OCI-LY7 (cell line): ENCODE measurements at places on chromosomes 13 and 19. TPM values are rescaled to one million over a fixed set of nuclear protein-coding genes. Genes with fewer than 3 reads are reported as not detected.

Gene FUT6
- total RNA-seq, result not detected in 2 replicates

- peak; percentile 13 for DNase-seq
Measured at GRCh38 chr19:7152568-7152967, 83.1 kb downstream of the ZNF557 start.

DNA sequence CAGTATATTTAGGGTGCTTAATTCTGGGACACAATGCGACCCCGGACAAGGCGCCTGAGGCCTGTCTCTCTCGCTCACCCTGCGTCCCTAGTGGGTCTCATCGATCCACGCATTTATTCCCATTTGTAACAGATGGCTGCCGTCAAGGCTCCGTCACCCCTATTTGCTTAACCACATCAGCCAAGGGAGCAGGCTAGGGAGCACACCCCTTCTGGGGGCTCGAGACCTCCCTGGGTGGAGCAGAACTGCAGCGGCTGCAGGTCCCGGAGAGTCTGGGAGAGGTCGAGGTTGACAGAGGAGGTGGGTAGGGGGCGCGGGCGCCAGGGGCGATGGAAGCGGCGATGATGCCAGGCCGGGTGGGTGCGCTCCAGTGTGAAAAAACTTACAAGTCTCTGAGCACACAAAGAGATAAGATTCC is 507 bp downstream of the ALG5 start:
- DNase-seq, result peak; percentile 29

DNA sequence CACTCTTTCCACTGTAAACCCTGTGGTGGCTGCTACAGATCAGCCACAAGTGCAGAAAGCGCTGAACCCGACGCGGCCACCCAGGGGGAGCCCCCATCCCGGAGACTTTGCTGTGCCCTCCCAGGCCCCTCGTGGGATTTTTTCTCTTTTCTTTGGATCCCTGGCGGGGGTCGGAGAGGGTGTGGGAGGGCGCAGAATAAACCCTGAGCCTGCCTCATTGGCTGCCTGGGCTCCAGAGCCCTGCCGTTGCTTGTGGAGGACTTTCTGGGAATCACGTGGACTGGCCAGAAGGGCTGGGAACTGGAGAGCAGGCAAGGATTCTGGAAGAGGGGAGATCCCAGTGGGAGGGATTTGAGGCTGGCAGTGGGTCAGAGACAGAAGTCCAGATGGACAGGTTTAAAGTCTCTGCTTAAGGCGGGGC is 24.9 kb downstream of the GADD45B start:
- DNase-seq, result no peak

Gene ZNF787
- total RNA-seq, result 31.7 and 35.6 TPM in 2 replicates

- DNase-seq, result no peak
Measured at GRCh38 chr19:2330255-2330631, 1.8 kb downstream of the SPPL2B start.

GRCh38 chr13:69857183-69857821 is 250.3 kb upstream of the ATXN8OS start:
- DNase-seq, result peak; percentile 63

DNA sequence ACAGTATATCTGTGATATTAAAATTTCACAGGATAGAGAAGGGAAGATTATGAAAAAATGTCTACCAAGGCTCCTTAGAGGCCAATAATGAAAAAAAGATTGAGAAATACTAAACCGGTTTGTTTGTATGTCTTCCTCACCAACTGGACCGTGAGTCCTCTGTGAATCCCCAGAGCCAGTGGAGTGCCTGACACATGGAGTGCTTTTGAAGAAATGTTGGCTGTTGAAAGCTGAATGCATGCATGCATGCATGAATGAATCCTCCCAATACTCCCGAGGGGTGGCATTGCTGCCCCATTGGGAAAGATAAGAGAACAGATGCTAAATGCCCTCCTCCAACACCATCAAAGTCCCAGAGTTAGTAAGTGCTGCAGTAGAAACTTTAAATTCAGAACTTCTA is 152.7 kb upstream of the SERP2 start:
- DNase-seq, result no peak

Gene PODNL1
- 0.20 TPM in 1 of 2 replicates, not detected in the other for total RNA-seq

DNA sequence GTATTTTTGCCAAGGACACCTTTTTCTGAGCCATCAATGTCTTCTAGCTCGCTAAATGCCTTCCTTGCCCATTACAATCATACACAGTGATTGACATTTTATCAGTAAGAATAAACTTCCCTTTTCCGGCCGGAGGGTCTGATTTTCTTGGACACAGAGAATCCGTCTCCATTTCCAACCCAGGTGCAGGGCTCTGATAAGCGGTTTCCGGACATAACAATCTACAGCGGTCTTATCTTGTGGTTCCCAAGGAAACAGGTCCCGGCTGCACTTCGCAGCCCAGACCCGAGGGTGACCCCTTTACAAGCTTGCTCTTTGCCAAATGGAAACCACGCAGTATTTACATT is 5.1 kb upstream of the ZNF77 start:
- peak; percentile 59 for DNase-seq

Gene GPR108
- 63.2 and 73.2 TPM in 2 replicates for total RNA-seq

DNA sequence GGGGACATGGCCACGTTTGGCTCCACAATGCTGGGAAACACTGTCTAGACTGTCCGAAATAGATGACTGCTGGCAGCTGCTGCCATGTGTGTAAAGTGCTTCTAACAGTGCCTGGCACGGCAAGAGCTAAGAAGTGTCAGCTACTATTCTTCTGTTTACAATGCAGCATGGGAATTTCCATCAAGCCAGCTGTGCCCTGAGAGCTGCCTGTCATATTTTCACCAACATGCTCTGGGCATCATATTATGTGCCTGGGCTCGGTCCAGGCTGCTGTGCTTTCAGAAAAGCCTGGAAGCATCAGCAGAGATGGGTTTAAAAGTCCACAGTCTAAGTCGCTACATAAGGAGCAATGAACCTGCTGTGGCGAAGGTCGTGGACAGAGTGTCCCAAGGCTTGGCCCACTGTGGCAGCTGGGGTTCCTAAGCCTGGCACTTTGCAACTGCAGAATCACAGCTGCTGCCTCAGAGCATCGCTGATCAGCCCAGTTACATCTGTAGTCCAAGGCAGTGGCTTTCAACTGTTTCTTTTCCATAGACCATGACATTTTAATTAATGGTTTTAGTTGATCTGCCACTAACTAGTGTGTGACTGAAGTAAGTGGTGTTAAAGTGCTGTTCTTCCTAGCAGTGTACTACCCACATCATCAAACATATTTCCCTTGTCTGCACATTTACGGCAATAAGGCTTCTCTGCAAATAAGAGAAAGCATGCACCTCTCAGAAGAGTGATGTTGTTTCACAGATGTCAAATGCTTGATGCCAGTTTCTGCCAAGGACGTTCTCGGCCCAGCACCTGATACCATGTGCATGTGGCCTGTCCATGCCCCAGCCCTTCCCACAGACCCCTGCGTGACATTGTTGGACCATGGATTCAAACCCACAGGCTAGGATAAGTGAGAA is 95.7 kb upstream of the C1QTNF9B start:
- no peak for DNase-seq

Gene COX7A1
- total RNA-seq, result not detected in 2 replicates

DNA sequence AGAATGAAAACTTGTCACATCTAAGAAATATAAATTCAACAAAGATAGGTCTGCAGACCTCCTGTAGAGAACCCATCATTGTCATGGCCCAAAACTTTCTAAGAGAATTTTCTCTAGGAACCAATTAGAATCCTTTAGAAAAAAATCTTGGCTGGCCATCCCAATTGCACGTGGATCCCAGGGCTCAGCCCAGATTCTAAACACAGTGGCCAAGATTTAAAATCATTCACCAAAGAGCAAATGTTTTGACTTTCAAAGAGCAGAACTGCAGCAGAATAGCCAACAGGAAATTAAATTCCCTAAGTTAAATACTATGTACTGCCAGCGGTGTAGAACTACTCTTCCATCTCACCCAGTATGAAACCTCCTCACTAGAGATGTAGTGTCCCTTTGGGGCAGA is 21.3 kb downstream of the IPO5 start:
- DNase-seq, result no peak

DNA sequence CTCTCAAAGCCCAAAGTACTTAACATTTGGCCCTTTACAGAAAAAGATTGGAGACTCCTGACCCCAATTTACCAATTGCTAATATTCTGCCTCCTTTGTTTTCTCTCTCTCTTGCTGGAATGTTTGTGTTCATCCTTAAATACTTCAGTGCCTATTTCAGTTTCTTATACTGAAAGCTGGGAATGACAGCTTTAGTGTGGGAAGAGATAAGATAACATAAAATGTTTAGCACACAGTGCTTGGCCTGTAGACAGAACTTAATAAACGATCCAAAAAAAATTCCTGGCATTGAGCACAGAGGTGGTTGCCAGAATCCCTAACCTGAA is 3.0 kb upstream of the PLEKHF1 start:
- no peak for DNase-seq

GRCh38 chr19:460877-461720 is at the start of gene SHC2:
SHC2 (minus strand) TSS chr19:461033; CDS start chr19:460996, 37 bp downstream.
- no peak for DNase-seq

- no peak for DNase-seq
Measured at GRCh38 chr13:101082441-101082840, 333.9 kb downstream of the NALCN start.

- no peak for DNase-seq
Measured at GRCh38 chr19:12727745-12728433, 4.2 kb upstream of the TNPO2 start.

Gene RNF113B
- total RNA-seq, result not detected in 2 replicates

DNA sequence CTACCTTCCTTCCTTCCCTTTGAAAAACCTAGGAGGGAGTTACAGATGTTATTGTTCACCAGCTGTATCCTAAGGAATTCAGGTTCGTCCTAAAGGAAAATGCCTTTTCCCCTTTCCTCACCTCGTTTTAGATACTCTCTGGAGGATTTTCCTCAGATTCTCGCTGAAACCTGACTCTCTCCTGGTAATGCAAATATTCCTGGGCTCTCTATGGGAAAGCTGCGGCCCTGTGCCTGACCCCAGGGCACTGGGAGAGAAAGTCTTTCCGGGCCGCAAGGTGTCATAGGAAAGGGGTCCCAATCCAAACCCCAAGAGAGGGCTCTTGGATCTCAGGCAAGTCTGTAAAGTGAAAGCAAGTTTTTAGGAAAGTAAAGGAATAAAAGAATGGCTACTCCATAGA is 13.1 kb upstream of the OR1M1 start:
- DNase-seq, result no peak

- no peak for DNase-seq
Measured at GRCh38 chr19:3538965-3539755, at the start of gene TEKTIP1. TEKTIP1 (plus strand) TSS chr19:3539174; CDS start chr19:3539178, 4 bp downstream.

- no peak for DNase-seq
Measured at GRCh38 chr13:33168321-33168960, 117.1 kb downstream of the STARD13 start.

Gene PSG3
- total RNA-seq, result not detected in 2 replicates

Gene SYT3
- total RNA-seq, result 0.17 and 0.33 TPM in 2 replicates

- no peak for DNase-seq
Measured at GRCh38 chr19:40960780-40961179, 30.3 kb upstream of the CYP2B6 start.

Gene SHC2
- 0.48 and 0.65 TPM in 2 replicates for total RNA-seq

Gene ZNF844
- 7.7 and 9.3 TPM in 2 replicates for total RNA-seq

DNA sequence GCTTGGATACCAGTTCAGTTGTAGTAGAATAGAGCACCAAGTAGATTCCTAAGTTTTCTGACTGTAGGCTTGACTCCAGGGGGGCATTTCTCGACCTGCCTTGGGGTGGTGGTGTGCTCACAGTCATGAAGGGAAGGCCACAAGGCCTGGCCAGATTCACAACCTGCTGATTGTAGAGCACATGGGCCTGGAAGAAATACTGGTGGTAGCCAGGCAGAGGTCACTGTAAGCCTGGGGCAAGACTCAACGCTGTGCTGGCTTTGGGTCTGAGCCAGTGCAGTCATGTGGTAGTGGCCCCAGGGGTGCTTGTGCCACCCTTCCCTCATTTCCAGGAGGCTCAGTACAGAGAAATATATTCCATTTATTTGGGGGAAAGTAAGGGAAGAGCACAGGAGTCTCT is 832.3 kb upstream of the SLC10A2 start:
- DNase-seq, result no peak

Gene KLHL1
- not detected in 2 replicates for total RNA-seq

- DNase-seq, result peak; percentile 75
Measured at GRCh38 chr13:41905600-41906254, 55.2 kb downstream of the VWA8 start.

- DNase-seq, result no peak
Measured at GRCh38 chr13:25761041-25761440, 290.8 kb downstream of the SHISA2 start.

Gene CEACAM21
- 52.5 and 56.0 TPM in 2 replicates for total RNA-seq

Gene SYNGR4
- total RNA-seq, result 1.0 and 1.2 TPM in 2 replicates

DNA sequence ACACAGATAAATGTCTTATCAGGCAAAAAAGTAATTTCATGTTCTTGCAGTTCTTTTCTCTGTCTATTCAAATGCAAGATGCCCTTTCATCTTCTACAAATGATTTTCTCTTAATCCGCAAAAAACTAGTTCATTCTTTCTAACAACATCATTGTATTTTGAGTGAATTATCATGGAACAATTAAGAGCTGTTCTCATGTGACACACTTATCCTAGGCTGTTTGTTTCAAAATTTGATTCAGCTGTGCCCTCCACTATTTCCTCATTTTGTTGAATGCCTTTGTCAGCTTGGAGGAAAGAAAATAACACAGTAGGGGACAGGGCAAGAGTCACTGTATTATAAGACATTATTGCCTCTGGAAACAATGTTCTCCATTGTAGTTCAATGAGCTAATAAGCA is 396.9 kb downstream of the KCTD12 start:
- no peak for DNase-seq

- no peak for DNase-seq
Measured at GRCh38 chr13:32840989-32841713, 175.1 kb upstream of the KL start.

- no peak for DNase-seq
Measured at GRCh38 chr19:47498561-47498960, 14.5 kb upstream of the KPTN start.

- DNase-seq, result peak; percentile 85
Measured at GRCh38 chr13:51584731-51585672, 740 bp downstream of the WDFY2 start.

DNA sequence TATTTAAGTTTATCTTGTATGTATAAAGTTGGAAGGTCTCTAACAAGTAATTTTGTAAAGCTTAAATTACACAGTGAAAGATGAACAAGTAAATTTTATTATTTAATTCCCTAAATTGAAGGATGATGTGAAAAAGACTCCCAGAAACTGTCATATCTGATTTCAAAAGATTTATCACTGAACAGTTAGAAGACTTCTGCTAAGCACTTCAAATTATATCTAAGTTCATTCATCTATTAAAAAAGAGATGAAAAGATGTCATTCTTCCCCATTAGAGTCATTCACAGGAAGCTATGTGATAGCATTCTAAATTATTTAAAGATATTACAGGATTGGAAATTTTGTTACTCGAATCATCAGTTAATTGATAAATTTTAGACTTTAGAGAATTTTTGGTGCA is 359.4 kb downstream of the ITGBL1 start:
- no peak for DNase-seq

Gene EPS8L1
- total RNA-seq, result 10.6 and 12.5 TPM in 2 replicates

Gene ZNF324B
- total RNA-seq, result 13.5 and 14.5 TPM in 2 replicates
